ENCODE measurements at places on chromosomes 6 and 20.

DNA sequence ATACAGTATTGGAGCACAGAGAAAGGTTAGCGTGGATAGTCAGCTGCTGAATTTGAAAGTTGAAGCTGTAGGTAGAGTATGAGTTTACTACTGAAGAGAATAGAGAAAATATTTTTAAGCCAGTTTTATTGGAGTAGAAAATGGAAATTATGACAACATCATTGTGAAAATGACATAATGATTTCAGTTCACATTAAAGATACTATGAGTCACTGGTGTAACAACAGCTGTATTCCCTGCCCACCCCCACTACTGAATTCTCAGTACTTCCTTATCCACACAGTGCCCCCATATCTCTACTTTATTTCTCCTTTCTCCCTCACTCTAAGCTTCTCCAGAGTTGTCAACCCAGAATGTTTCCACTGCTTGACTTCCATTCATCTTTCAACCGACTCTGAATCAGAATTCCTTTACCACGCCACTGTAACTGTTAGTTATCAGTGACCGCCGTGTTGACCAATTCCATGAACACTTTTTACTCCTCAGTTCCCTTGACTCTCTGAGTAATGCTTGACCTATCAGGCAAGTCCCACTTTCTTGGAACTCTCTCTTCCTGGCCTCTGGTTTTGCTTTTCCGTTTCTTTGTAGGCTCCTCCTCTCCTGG is 139.6 kb downstream of the AIG1 start:
- no peak for DNase-seq

DNA sequence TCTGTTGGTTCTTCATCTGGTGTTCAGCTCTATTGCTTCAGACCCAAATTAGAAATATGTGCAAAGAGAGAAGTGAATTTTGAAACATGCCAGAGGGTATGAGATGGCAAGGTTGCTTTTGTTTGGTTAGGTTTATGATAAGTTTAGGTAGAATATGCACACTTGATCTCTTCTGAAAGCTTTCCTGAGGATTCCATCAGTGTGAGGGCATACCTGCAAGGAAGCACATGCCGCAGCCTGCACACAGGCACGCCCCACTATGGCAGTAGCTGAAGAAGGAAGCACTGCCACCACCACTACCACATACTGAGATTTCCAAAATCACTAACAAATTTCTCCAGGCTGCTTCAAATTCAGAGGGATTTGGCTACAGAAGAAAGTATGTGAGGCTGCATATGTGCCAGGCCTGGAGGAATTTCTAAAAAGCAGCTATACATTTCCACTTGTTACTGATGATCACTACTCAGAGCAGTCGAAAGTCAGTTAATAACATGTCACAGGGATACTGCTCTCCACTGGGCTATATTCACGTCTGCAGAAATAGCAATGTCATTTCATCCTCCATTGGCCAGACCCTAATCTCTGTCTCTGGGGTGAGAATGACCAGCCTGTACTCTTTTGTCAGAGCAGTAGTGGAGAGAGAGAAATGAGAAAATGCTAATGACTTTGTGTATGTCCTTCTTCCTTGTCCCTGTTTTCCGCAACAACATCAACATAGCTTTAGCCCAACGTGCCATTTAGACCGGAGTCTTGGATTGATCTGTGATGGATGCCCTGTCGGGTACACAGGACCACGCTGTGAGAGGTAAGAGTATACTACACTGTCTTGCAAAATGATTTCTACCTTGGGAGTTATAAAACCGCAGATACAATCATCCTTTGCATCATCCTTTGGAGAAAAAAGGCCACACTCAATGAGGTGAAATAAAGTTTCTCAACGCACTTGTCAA is 396.7 kb downstream of the LAMA2 start:
- no peak for DNase-seq

GRCh38 chr6:111057074-111057752 is 30.1 kb upstream of the SLC16A10 start:
- no peak for DNase-seq

GRCh38 chr6:133404151-133404550 is 163.0 kb downstream of the EYA4 start:
- no peak for DNase-seq

DNA sequence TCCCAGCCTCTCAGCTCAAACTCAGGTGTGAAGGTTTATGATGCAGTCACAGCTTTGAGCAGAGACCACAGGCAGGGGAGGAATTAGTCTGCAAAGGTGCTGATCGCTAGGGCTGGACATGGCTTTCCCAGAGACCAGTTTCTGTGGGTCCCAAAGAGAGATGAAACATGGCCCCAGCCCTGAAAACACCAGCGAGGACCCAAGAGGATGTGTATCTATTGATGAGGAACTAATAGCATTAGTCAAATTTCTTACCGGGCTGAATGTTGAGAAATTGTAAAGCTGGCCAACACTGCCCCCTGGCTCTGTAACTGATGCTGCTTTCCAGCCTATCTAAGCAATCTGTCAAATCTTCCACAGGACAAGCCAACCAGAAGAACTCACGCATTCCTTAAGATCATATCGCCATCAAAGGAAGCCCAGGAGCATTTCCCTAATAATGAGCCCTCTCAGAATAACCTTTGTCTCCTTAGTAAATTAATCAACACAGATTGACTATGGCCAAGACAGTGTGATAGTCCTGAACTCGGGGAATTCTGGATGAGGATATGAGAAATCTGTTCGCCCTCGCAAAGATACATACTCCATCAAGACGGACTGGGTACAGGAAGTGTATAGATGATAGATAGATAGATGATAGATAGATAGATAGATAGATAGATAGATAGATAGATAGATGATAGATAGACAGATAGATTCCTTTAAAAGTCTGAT is 7.8 kb upstream of the ACSS1 start:
- DNase-seq = no peak

DNA sequence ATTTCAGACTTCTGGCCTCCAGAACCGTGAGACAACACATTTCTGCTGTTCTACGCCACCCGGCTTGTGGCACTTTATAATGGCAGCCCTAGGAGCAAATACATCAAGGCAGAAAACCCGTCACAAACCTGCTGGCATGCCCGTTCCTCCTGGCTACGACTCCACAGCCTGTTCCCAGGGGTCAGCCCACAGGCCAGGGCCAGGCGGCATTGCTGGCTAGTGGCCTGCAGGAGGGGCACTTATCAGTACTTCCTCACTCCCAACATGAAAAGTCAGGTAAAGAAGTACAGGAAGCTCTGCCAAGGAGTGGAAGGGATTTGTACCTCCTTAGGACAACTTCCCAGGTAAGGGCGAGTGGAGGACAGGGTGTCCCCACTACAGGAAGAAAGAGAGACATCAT is 223.1 kb upstream of the AGPAT4 start:
- DNase-seq = no peak

GRCh38 chr6:36020154-36020553 is 4.3 kb downstream of the SLC26A8 start:
- no peak for DNase-seq

DNA sequence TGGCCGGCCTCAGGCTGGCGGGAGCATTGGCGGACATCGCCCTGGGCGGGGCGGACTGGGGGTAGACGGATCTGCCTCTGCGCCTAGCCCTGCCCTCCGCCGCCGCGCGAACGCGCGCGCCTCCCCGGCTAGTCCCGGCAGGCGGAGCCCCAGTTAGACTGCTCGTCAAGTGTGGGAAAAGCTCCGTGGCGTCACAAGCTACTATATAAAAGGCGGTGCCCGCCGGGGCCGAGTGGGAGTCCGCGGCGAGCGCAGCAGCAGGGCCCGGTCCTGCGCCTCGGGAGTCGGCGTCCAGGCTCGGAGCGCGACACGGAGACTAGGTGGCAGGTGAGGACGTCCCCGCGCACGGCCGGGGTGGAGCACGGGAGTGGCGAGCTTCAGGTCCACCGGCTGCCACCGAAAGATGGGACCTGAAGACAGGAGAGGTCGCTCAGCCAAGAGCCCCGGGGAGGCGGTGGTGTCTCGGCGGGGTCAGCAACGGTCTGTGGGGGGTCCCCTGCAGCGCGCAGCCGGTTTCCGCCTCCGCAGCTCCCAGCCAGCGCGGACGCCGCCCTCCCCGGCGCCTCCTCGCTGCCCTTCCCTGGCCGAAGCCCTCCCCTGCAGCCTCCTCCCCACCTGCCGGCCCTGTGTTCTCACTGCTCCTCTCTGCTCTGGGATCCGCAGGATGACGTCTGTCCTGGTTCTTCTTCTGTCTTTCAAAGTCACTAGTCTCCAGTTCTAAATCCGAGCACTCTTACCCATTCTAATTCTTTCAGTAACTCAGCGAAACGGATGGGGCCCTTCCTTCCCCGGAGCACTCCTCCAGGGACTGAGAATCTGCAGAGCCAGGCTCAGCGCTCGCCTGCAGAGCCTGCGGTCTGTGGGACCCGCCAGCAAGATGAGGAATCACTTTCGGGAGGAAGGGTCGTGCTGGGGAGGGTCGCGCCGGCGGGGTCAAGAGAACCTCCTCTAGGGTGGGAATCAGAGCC is 4.3 kb upstream of the RIPK1 start:
- DNase-seq = peak; percentile 85

- peak; percentile 40 for DNase-seq
These were observed 210.2 kb downstream of the TMEM200A start for GRCh38 chr6:130575971-130576370.

GRCh38 chr6:15519681-15520080 is 143.1 kb downstream of the DTNBP1 start:
- DNase-seq = no peak

- DNase-seq = no peak
These were observed 56.1 kb downstream of the DCBLD1 start for GRCh38 chr6:117538615-117539014.

DNA sequence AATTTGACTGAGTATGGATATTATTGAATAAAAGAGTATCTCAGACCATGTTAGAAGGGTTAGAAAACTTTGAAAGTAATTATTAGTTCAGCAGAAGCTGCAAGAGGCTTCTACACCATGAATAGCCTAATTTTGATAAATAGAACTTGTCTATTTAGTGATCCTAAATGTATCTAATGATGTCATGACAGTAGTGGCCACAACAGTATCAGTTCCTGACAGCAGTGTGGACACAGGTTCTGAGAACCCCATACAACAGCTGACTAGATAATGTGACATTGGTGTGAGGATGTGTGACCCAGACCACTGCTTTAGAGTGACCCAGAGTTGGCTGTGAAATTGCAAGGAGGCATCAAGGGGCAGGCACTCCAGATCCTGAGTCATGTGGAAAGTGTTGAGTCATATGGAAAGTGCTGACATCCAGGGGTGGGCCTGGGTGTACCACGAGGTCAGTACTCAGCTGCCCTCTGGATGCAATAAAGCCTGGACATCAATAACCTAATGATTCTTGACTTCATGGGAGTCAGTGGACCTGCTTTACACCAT is 754.7 kb downstream of the DHX35 start:
- no peak for DNase-seq

- no peak for DNase-seq
These were observed 10.0 kb downstream of the JPH2 start for GRCh38 chr20:44176833-44177534.

GRCh38 chr6:3610921-3611320 is 140.6 kb downstream of the PXDC1 start:
- no peak for DNase-seq

- DNase-seq = no peak
These were observed 28.7 kb downstream of the ANKEF1 start for GRCh38 chr20:10063482-10063881.

DNA sequence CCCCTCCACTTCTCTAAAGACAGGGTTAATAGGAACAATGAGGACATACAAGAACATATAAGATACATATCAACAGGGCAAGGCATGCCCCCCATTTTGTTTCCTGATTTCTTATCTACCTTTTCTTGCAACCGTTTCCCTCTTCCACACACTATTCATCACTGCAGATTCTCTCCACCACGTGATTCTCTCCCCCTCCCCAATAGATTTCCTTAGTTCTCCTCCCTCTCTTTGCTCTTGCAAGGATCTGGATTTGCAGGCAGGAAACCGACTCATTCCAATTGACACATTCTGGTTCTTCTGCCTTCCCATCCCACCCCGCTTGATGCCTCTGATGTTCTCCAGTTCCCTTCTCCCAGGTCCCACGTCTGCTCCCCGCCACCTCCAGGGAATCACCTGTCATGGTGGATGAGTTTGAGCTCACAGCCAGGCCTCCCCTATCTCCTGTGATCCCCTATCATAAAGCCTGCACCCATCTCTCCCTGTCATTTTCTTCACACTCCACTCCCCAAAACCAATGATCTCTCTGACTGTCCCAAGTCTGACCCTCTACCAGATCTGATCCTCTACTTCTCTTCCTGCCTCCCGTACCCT is 7.5 kb downstream of the GABBR1 start:
- no peak for DNase-seq

DNA sequence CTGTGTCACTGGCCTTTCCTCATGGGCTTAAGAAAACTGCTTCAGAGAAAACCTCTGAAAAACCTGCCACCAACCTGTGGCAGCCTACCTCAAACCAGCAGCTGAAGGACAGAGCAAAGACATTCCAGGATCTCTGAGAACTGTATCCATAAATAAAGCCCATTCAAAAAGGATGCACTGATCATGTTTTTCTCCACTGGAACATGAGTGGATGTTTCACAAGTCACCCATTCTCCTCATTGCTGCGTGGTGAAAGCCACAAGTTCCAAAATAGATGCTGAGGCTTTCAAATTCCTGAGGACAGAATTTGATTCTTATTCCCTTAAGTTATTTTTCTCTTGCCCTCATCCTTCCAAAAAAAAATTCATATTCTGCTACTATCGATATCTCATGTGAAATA is 280.6 kb downstream of the KHDC1L start:
- DNase-seq = no peak

DNA sequence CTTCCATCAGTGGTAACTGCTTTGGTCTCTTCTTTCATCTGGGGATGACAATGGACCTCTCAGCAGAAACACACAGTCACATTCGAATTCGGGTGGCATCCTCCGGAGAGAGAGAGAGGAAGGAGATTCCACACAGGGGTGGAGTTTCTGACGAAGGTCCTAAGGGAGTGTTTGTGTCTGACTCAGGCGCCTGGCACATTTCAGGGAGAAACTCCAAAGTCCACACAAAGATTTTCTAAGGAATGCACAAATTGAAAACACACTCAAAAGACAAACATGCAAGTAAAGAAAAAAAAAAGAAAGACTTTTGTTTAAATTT is 6.1 kb downstream of the EDN1 start:
- DNase-seq = no peak

GRCh38 chr20:19750101-19750606 is 7.9 kb upstream of the RIN2 start:
- DNase-seq = no peak

DNA sequence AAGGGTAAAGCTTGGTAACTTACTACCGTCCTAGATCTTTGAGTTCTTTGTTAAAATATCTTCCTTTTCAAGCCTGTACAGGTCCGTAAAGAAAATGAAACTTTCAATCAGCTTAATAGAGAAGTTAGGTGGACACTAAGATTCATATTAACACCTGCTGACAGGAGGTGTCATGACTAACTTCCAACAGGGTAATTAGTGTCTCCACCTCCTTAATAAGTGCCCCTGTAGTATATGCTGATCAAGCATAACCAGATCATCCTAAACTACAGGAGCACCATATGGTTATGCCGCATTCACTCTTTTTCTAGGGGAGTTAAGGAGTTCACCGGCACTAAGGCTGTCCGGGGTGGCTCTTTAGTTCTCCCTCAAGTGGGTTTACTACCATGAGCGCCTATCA is 23.9 kb upstream of the RALGAPA2 start:
- DNase-seq = no peak

- DNase-seq = no peak
These were observed 137.7 kb upstream of the DEFB112 start for GRCh38 chr6:50187351-50187921.
